ENCODE measurements at places on chromosomes 4 and X.

DNA sequence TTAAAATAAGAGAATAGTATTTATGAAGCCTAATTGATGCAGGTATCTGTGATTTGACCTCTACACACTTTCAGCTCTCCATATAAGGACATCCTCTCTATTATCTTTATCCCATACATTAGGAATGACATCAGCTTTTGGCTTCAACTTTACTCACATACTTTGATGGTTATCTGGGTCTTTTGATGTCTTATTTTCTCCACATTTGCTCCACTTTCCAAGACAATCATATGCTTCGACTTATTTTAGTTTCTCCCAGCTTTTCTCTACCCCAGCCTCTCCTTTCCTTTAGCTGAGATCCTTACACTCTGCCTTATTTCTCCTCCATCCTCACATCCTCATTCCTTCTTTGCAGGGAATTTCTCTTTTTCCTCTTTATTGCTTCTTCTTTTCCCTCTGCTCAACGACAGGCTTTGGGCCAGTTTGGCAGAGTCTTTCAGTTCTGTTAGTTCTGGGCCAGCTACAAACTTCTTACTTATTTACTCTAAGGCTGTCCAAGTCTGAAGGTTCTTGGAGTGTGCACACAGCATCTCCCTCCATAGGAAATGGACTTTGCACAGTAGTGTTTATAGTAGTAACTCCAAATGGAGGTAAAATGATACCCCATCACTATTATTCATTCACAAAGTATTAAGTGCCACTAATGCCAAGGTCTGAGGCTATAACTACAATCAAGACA, 50.5 kb downstream of the SLC4A4 start:
- DNase-seq, result no peak

DNA sequence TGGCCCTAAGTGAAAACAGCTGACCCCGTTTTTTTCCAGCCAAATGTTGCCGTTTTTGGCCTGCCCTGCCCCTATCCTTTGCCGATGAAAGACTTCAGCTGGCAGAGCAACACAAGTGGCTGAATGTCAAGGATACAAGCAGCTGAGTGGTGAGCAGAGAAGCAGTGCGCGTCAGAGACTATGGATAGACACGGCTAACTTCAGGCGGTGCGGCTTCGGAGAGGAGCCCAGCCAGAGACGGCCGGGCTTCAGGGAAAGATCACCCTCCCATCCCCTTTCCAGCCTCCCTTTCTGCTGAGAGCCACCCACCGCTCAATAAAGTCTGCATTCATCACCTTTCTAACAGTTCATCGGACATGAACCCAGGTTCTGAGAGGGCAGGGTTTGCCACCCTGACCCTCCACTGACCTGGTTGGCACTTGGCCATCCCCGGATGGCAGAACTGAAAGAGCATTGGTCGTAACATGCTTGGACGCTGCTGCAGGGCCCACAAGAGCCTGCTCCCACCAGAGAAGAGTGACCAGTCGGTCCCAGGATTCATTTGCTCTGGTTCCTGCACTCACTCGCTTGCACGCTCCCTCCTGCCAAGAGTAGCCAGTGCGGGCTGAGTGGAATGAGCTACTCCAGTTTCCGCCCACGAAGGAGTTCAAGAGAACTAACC, 125.8 kb downstream of the PPEF1 start:
- DNase-seq, result peak; percentile 10

GRCh38 chrX:101999644-102000539, 68.1 kb upstream of the ZMAT1 start:
- no peak for DNase-seq

- DNase-seq, result no peak
Measured at GRCh38 chrX:97132664-97133415, 249.1 kb downstream of the RPA4 start.

- DNase-seq, result peak; percentile 46
Measured at GRCh38 chr4:153618833-153619232, 65.2 kb upstream of the TLR2 start.

DNA sequence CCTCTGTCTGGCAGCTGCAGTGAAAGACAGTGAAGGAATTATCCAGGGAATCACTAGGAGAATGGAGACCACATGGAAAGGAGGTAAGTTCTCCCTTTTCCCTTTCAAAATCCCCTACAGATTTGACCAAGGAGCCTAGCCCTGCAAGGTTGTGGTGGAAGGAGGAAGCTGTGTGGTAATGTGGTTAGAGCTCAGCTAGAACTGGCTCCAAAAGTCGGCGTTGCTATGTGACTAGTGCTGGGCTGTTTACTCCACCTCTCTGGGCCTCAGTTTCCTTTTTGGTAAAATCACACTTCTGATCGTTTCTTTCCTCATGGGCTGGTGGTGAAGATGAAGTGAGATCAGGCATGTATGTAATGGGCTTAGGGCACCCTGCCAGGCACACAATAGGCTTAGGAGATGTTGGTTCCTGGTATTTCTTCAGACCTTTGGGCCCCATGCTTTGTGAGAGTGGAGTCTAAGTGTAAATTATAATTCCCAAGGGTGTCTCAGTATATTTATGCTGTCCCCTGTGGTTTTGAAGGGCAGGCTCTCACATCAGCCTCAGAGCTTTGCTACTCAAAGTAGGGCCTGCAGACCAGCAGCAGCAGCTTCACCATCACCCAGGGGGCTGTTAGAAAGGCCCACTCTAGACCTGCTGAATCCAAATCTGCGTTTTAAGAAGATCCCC, 183.7 kb upstream of the BCOR start:
- DNase-seq, result no peak

DNA sequence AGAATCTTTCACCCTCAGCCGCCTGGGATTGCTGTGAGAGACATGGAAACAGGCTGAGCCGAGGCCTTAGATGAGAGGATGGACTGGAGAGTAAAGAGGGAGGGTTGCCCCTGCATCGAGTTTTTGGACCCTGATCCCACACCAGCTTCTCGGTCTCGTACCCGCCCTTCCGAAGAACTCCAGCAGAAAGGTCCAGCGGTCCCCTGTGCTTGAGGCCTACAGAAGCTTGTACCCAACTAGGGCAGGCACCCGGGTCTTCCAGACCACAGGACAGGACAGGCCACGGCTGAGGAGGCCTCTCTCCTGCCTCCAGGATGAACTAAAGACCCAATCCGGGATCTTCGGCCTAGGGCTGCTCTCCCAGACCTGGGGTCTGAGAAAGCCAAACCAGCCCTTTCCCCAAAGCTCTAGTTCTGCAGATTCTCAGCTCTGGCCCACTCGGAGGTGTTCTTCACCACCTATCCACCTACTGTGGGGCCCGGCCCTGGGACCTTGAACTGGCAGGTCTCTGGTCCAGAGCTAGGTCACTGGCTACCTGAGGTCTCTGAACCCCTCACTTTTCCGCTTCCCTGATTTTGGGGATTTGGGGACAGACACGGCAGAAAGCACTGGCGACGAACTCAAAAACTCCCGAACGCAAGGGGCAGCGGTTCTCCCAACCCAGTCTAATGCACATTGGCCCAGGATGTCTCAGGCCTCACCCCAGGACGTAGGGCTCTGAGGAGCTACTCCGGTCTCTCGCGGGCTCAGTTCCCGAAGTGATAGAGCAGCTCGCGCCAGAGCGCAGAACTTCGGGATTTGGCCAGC, 1.1 kb downstream of the NKX3-2 start:
- DNase-seq, result no peak

DNA sequence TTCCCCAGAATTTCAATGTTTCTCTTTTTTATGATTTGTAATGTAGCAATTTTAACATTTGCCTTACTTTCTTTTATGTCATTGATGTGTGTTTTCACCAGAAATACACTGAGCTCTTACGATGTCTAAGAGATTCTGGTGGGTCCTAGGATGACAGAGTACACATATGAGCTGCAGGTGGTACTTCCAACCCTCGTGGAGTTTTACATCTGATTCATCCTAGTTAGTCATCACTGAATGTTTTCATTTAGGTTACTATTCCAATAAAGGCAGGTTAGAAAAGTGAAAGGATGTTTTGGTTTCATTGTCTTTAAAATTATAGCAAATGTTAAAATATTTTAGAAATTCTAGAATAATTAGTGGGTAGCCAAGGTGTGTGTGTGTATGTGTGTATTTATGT, 605.9 kb downstream of the ADGRL3 start:
- no peak for DNase-seq

- no peak for DNase-seq
Measured at GRCh38 chrX:150487369-150488094, 80.9 kb upstream of the MTM1 start.

DNA sequence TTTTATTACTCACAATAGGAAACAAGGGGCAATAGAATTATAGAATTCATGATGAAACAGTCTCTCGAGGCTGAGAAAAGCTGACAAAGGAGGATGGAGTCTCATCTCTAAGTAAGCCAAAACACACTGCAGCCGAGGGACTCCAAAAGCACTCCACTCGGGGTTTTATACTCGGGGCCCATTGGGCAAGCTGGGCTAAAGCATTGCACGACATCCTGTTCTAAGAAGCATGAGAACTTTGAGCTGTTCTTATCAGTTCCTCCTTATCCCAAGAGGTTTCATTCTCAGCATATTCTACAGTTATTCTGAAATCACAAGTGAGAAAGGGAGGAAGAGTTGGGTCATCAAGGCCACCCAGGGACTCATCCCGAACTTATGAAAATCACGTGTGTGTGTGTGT, 1475.5 kb downstream of the PCDH18 start:
- no peak for DNase-seq

DNA sequence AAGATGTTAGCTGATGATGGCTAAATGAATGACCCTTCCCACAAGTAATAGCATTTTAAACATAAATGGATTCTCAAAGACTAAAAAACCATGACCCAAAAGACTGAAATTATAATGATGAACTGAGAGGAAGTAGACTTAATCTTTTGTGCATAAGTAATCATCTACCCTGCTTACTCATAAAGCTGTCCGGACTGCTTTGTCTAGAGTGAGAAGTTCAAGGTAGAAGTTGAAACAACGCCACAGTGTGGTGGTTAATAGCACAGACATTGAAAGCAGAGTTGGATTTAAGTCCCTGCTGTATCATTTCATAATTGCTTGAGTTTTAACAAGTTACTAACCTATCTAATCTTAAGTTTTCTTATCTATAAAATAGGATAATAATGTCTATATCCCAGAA, 346.6 kb downstream of the CENPC start:
- no peak for DNase-seq

GRCh38 chrX:78957768-78958130, 12.6 kb downstream of the P2RY10 start:
- DNase-seq, result no peak

GRCh38 chr4:62512271-62512670, 1312.1 kb downstream of the ADGRL3 start:
- no peak for DNase-seq

GRCh38 chr4:113179996-113180395, 130.5 kb downstream of the ANK2 start:
- peak; percentile 13 for DNase-seq

DNA sequence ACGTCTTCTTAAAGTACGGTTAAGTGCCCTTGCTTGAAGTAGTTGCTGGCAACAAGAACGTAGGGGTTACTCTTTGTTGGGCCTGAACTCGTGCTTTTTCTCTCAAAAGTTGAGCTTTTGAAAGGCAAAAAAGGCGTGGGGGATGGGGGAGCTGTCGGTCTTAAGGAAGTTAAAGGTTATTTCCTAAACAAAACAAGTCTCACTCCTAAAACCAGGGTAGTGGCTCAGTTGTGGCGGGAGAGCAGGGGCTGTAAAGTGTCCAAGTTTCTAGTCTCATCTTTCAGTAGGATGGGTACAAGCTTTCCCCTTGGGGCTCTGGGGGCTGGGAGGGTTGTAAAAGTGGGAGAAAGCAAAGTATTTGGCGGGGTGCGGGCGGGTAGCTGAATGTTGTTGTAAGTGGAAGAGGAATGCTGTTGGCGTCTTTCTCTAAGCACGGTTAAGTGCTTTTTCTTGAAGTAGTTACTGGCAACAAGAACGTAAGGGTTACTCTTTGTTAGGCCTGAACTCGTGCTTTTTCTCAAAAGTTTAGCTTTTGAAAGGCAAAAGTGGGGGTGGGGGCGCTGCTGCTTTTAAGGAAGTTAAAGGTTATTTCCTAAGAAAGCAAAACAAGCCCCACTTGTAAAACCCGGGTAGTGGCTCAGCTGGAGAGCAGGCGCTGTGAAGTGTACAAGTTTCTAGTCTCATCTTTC, 904 bp upstream of the WDR1 start:
- no peak for DNase-seq

All from AG08395 (cell line).